ENCODE measurements at places on chromosomes 12 and 14.

DNA sequence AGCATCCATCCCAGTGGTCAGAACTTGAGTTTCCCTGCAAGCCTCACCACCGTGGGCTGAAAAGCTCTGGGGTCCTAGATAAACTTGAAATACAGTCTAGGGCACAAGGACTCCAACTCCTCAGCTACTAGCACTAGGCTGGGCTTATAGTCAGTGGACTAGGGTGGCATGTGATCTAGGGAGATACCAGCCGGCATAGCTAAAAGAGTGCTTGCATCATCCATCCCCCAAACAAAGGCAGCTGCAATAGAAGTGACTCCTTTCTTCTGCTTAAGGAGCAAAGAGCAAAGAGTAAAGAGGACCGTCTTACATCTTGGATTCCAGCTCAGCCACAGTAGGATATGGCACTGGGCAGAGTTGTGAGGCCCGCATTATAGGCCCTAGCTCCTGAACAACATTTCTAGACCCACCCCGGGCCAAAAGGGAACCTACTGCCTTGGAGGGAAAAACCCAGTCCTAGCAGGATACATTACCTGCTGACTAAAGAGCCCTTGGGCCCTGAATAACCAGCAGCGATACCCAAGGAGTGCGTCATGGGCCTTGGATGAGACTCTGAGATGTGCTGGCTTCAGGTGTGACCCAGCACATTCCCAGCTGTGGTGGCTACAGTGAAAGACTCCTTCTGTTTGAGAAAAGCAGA, 17.9 kb upstream of the SOS2 start:
- DNase-seq = no peak

DNA sequence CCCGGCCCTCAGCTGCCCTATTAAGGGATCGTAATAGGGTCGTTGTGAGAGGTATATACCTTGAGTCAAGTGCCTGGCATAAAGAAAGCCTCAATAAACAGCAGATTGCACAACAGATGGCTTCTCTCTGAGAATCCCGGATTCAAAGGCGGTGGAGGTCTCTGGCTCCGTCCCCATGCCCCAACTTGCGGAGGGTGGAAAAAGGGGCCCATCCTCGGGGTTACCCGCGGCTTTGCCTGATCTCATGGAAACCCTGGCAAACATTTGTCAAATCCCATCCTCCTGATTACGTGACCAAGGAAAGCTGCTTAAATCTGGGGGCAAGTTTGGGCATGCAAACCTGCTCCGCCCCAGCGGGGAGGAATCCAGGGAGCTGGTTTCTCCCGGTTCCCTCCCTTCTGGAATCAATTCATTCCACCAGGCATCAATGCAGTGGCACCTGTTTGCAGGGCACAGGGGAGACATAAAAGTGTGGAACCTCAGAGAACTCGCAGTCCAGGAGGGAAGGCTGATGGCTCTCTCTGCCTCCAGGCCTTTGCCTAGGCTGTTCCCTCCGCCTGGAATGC, 12.3 kb downstream of the TRPV4 start:
- DNase-seq = no peak

DNA sequence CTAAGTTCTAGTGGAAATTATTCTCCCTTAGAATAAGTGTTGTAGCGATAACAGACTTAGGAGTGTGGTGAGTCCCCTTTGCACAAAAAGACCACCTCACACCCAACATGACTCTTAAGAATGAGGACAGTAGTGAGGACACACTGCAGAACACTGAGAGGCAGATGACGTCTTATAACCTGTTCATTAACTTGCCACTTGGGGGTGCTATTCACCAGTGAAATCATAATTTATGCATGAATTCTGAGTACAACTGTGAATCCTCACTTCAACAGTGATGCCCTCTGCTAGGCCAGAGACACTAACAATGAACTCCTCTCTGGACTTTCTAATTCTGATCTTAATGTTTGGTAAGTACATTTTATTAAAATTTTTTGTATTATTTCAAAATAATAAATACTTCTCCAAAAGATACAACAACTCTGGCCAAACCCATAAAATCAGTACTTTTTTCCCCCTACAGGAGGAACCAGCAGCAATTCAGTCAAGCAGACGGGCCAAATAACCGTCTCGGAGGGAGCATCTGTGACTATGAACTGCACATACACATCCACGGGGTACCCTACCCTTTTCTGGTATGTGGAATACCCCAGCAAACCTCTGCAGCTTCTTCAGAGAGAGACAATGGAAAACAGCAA, 274.7 kb downstream of the DAD1 start:
- no peak for DNase-seq

DNA sequence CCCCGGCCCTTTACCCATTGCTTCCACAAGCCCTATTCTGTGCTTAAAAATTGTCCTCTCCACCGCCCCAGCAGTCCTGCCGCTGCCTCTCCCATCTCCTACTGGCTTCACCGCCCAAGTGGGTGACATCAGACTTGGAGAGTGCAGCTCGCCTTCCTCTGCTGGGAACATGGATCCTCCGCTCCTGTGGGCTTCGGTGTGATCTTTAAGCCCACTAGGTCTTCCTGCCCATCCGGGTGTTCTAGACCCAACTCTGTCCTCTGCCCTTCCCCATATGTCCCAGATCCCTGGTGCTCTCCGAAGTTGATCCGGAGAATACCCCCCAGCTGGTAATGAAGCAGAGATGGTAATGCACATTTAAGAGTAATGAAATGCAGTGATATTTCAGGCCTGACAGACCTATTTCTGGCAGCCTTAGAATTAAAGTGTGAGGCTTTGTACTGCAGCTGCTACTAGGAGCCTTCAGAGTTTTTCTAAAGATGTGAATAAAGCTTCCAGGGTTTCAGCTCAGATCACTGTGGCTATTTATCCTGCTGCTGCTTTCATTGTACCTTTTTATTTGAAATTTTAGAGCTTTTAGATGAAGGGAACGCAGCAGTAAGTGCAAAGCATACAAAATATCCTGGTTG, 22.9 kb upstream of the CTDSP2 start:
- no peak for DNase-seq

DNA sequence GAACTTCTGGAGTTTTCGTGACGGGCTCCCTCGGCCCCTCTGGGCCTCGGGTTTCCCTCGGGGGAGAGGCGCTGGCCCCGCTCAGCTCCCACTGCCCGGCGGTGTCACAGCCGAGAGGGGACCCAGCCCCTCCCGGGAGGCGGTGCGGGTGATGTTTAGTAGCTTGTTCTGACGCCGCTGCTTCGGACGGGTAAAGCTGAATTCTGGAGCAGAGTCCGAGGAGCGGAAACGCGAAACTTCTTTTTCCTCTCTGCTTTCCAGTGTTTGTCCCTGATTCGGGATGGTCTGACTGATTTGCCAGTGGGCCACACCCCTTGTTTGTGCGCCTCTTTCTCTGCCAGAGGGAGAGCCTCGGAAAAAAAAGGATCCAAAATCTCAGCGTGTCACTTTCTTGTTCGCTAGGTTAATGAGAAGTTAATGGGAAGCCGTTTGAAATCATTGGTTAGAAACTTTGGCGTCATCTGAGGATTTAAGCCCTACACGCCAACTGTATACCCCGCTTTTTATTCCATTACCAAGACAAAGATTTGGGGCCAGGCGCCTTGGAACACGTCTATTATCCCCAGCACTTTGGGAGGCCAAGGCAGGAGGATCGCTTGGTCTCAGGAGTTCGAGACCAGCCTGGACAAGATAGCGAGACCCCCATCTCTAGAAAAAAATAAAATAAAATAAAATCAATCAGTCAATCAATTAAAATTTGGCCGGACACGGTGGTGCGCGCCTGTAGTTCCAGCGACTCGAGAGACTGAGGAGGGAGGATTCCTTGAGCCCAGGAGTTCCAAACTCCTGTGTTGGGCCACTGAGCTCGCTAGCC, 756 bp downstream of the TULP3 start:
- no peak for DNase-seq

GRCh38 chr12:15201056-15201455, 20.2 kb downstream of the RERG start:
- no peak for DNase-seq

DNA sequence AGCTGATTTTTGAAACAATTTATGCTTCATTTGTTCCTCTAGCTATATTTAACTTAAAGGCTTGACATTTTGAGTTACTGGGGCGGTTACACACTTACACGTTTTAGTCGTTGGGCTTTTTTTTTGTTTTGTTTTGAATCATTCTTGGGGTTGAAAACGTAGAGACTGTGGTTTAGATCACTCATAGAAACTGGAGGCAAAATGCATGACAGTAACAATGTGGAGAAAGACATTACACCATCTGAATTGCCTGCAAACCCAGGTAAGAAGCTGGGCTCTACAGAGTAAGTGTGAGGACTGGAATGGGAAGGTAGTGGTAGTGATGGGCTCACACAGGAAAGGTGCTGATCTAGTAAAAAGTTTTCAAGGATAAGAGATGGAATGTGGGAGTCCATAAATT, at the start of gene CLEC2D:
TSS of gene CLEC2D (plus strand) at position 180 of the 400 bp plus-strand sequence. CDS start at position 202, 22 bp downstream.
- DNase-seq = no peak

DNA sequence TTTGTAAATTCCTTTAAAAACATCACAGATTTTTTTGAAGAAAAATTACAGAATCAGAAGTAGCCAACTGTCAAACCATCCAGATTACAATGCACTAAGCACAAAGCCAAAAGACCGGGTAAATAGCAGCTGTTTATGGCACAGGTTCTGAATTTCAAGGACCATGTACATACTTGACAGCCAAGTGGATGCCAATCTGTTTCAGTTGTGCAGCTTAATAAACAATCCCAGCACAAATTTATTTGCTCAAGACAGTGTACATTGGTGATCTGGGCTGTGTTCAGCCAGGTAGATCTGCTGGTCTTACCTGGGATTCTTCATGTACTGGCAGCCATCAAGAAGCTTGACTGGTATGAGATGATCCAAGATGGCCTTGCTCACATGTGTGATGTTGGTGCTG, 229.8 kb upstream of the FLRT2 start:
- DNase-seq = no peak

- no peak for DNase-seq
These were observed 1.3 kb downstream of the CLEC7A start for GRCh38 chr12:10128687-10129086.

GRCh38 chr14:42222924-42223471, 616.3 kb downstream of the LRFN5 start:
- DNase-seq = no peak

DNA sequence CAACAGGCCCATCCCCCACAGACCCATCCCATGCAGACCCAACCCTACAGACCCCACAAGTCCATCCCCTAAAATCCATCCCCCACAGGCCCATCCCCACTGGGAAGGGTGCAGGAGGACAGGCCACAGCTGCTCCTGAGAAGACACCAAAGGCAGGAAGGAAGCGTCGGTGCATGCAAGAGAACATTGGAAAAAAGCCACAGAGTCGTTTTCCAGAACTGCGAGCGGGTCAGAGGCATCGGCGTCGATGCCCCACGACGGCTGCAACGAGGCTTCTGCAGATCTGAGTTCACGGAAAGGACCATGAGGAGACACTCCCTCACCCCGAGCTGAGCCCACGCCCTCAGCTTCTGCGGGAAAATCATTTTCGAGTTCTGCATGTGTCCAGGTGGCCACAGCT, 59.6 kb upstream of the GALNT9 start:
- DNase-seq = no peak

DNA sequence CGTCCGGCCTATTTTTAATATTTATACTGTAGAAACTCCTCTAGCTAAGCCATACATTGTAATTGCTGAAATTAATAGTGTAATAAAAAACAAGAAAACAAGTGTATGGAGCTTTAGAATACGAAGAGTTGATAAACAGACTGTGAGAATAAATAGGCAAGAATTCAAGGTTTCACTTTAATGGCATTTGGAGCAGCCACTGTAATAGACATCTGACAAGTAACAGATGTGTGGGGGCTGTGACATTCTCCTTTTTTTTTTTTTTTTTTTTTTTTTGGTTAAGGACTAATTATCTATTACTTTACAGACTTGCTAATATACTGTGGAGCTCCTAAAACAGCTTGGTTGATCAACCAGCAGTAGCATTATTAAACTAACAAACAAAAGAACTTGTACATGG, 42.1 kb upstream of the CFAP54 start:
- DNase-seq = no peak
